ENCODE measurements at places on chromosomes 3 and 15.

DNA sequence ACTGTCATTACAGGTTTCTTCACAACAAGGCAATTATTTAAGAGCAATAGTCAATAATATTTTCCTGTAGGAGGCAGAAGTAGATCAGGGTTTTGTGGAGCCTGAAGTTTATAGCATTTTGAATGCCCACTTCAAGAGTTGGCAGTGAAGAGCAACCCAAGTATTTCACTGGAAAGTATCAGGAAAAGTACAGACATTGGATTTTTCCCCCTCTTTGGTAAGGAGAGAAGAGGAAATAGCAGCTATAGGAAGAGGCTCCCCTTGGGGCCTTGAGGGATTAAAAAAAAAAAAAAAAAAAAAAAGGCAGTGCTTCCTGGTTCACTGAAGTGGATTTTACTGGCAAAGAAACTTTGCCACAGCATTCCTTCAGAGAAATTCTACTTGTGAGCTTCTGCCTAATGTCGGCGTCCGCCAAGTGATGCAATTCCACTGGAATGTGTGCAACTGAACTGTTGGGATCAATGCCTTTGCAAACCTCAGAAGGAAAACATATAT, 5.7 kb upstream of the CNTN6 start:
- DNase-seq: peak; percentile 49

- no peak for DNase-seq
Observed at GRCh38 chr15:52164631-52165265, 26.4 kb downstream of the GNB5 start.

- no peak for DNase-seq
Observed at GRCh38 chr3:106371971-106372805, 503.4 kb upstream of the CBLB start.

DNA sequence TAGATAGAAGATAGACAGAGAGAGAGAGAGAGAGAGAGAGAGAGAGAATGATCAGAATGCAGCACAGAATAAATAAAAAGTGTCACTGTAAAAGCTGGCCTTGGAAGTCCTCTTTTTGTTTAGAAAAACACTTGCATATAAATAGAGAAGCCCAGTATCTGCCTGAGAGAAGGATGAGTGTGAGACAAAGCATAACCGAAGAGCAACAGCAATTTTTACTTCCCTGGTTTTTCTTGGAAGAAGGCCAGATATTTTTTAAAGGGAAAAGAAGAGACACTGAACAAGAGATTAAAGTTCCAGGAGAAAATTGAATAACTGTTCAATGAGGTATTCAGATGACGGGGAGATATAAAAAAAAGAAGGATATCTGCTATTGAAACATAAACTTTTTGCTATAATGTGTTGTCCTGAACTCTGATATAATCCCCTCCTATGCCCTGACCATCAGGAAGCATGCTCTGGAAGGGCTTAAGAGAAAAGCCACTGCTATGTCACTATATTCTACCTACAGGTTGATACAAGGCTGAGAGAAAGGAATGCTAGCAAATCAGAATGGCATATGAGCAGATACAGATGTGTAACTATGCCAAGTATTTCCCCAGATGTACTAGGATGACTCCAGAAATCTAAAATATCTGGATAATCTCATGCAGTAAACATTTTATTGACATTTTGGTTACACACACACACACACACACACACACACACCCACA, 358.9 kb downstream of the RBMS3 start:
- no peak for DNase-seq

DNA sequence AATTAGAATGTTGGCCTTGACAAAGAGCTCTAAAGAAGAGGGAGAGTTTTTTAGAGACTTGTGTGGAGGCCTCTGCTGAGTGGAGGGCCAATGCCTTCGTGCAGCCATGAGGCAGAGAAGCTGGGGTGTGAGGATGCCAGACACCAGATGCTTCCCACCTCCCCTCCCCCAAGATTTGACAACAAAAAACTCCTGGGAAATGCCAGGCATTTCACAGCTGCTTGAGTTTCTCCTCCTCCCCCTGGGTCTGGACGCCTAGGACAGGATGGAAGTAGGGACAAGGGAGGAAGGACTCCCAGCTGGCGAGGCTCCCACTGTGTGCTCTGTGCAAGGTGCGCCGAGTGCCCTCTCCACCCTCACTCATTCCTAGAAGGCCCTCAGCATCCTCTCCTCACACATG, 20.1 kb downstream of the TGM4 start:
- DNase-seq: no peak

DNA sequence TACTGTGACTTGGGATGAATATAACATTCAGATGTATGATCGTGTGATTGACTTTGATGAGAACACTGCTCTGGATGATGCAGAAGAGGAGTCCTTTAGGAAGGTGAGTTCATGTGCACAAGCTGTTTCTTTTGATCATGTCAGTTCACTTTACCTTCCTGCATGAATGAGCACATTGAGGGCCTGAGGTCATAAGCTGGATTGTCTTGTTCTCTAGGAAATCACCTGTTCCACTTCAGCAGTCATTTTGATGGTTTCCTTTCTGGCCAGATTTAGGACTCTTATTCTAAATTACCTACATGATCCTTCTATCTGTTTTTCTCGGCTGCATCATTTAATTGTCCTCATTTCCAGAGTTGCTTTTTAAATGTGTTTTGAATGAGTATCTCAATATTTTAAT, 4.1 kb downstream of the RCN2 start:
- DNase-seq: no peak

- peak; percentile 77 for DNase-seq
Observed at GRCh38 chr3:64915778-64916177, 228.0 kb upstream of the ADAMTS9 start.

- DNase-seq: no peak
Observed at GRCh38 chr3:19711160-19711782, 222.7 kb downstream of the EFHB start.

- no peak for DNase-seq
Observed at GRCh38 chr3:110391042-110391441, 680.6 kb upstream of the NECTIN3 start.

DNA sequence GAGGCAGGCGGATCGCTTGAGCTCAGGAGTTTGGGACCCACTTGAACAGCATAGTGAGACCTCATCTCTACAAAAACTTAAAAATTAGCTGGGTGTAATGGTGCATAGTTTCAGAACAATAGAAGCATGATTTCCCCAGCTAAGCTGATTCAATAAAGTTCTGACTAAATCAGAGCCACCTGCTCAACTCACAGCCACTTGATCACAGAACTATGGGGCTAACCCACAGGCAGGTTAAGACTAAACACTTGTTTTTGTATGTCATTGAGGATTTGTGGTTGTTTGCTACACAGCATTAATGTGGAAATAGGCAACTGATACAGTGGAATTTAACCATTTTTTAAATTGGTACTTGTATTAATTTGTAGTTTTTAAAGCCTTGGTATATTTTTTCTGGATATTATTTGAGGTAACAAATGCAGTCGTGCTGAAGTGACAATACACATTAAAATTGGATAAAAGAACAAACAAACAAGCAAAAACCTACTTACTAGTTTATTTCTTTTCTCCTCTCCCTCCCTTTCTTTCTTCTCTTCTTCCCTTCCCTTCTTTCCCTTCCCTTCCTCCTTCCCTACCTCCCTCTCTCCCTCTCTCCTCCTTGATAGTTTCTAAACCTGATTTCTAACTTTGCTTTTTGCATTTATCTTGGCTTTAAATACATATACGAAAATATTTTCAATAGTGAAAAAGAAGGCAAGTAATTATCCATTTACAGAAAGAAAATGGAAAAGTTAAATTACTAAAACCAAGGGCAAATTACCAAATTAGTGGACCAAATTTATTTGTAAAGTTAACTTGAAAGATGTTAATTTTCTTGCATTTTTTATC, 32.1 kb downstream of the OXSM start:
- no peak for DNase-seq

DNA sequence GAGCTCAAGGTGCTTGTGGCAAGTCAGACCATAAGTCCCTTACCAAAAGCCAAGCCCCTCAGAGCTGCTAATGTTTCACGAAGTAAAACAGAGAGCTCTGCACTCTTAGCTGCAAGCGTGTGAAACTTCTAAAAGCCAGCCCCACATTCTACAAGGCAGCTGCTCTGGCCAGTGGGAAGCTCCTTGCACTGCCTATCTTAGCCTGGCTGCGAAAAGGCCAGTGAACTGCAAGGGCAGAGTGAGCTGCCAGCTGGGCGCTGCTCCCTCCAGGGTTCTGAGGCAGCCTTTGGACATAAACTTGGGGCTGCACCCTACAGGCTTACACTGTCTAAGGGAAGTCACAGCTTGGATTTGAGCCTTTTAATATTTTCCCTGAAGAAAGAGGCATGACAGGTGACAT, 2.2 kb upstream of the MUSTN1 start:
- no peak for DNase-seq

DNA sequence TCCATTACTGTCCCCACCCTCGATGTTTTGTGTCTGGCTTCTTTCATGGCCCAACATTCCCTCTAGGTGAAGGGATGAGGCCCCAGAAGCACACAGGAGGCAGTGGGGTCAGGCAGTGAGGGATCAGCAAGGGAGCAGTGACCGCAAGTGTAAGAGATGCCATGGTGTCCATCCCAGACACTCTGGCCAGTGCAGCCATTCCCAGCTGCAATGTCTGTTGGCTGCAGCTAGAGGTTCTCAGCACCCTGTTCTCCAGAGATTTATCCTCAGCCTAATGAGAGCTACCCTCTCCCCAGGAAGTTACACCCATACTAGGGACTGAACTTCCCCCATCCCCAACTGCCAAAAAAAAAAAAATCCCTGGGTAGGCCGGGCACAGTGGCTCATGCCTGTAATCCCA, 40.2 kb downstream of the TRANK1 start:
- DNase-seq: no peak

DNA sequence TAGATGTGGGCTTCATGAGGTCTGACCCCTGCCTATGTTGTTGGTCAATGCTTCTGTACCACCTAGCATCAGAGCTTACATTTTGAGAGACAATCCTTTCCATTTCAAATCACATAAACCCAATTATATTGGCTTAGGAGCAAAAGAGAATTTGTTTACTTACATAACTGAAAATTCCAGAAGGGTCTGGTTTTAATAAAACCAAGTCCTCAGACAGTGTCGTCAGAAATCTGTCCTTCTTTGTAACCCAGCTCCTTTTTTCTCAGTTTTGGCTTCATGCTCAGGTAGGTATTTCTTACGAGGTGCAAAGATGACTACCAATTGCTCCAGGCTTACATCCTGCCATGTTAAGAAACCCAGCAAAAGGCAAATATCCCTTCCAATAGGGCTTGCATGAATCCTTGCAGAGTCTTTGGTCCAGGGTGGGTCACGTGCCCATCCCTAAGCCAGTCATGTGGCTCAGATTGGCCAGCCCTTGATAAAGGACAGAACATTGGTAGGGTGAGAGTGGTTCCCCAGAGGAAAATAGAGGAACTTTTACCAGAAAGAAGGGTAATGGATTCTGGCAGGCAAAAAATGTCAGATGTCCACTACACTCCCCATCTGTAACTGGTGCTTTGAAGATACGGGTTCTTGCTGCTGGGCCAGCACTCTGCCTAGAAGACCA, 50.2 kb upstream of the VILL start:
- DNase-seq: no peak

- DNase-seq: no peak
Observed at GRCh38 chr3:150023239-150023636, 52.5 kb upstream of the PFN2 start.

DNA sequence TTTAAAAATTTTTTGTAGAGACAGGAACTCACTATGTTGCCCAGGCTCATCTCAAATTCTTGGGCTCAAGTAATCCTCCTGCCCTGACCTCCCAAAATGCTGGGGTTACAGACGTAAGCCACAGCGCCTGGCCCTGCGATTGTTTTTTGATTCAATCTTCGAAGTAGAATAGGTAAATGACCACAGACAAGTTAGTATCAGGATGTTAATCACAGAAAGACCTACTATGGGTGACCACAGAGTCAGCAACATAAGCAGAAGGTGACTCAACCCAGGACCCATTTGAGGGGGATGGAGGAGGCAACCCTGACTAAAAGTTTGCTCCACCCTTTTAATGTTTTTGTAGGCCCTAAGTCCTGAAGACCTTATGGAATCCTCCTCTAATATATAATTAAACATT, 10.0 kb upstream of the USP3 start:
- no peak for DNase-seq

- DNase-seq: no peak
Observed at GRCh38 chr3:99599894-99600293, 38.5 kb upstream of the COL8A1 start.

DNA sequence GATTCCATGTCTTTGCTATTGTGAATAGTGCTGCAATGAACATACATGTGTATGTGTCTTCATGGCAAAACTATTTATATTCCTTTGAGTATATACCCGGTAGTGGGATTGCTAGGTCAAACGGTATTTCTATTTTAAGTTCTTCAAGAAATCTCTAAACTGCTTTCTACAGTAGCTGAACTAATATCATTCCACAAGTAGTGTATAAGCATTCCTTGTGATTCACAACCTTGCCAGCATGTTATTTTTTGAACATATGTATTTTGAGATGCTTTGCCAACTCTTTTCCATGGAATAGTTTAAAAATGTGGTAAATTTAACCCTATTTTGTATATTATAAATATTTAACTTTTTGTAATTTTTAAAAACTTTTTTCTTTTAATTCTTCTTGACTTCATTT, 592.7 kb upstream of the NAALADL2 start:
- no peak for DNase-seq
